Sciatic nerve (tissue), 2 donors: ENCODE measurements at places on chromosomes 5 and 9. TPM values are rescaled to one million over a fixed set of nuclear protein-coding genes. Genes with fewer than 3 reads are reported as not detected.

The ENTR1 gene
- 39.7 TPM for total RNA-seq

The POU5F2 gene
- 3.7 TPM for total RNA-seq

The PCDHB12 gene
- 6.6 TPM for total RNA-seq

The GLRA1 gene
- not detected for total RNA-seq

The ANKS6 gene
- total RNA-seq: 16.5 TPM

The ENDOG gene
- total RNA-seq: 14.1 TPM

The WNT8A gene
- total RNA-seq: not detected

The ZFP37 gene
- total RNA-seq: 6.5 TPM

The SYK gene
- 25.6 TPM for total RNA-seq

The PCDHB7 gene
- 5.0 TPM for total RNA-seq

The KLF4 gene
- 63.8 TPM for total RNA-seq

The HAND1 gene
- total RNA-seq: not detected

The PKD2L2 gene
- not detected for total RNA-seq

The GALT gene
- total RNA-seq: 48.9 TPM

The PCDHA1 gene
- not detected for total RNA-seq

The OR1B1 gene
- 0.36 TPM for total RNA-seq

The STKLD1 gene
- total RNA-seq: 2.6 TPM

The ABO gene
- total RNA-seq: 10.9 TPM

The PCDHB6 gene
- 2.4 TPM for total RNA-seq

The FGF18 gene
- total RNA-seq: 15.8 TPM

The LVRN gene
- 5.6 TPM for total RNA-seq

The UAP1L1 gene
- total RNA-seq: 18.3 TPM

The NEUROG1 gene
- total RNA-seq: not detected

The FBXO38 gene
- total RNA-seq: 58.6 TPM

The SHC3 gene
- 5.3 TPM for total RNA-seq

The CYLC2 gene
- not detected for total RNA-seq

The SOHLH1 gene
- total RNA-seq: not detected

The PROB1 gene
- 1.6 TPM for total RNA-seq

The ZNF883 gene
- total RNA-seq: 3.6 TPM

The COL15A1 gene
- 94.6 TPM for total RNA-seq

The PCDHGB3 gene
- 9.7 TPM for total RNA-seq

The NKD2 gene
- total RNA-seq: 0.89 TPM

The MAP3K1 gene
- total RNA-seq: 28.4 TPM

The FRMD3 gene
- 38.1 TPM for total RNA-seq

The ASTN2 gene
- 19.1 TPM for total RNA-seq

The C1QTNF2 gene
- 4.9 TPM for total RNA-seq

The NR2F1-AS1 gene
- total RNA-seq: 49.3 TPM

The SLC6A18 gene
- total RNA-seq: not detected
